NCI-H1048 (cell line): ENCODE measurements at places on chromosomes 2 and 18.

GRCh38 chr2:223591596-223591995, 10.6 kb downstream of the SCG2 start:
- DNase-seq, result no peak

- DNase-seq, result no peak
These were observed 49.1 kb downstream of the GREB1L start for GRCh38 chr18:21291106-21291505.

DNA sequence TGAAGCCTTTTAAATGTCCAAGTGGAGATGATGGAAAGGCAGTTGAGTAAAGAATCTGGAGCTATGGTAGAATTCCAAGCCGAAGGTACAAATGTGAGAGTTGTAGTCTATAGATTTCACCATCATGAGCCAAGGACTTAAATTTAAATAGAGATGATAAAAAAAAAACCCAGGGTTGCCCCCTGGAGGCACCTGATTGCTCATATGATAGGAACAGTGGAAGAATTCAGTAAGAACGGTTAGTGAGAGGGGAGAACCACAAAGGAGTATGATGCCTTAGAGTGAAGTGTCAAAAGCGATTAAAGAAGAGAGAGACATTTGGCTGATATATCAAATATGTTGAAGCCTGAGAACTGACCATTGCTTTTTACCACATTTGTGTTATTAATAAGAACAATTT, 11.9 kb downstream of the NYAP2 start:
- DNase-seq, result no peak

- DNase-seq, result no peak
These were observed 483.9 kb upstream of the TRIB2 start for GRCh38 chr2:12232876-12233275.

- DNase-seq, result no peak
These were observed 36.4 kb upstream of the ZCCHC2 start for GRCh38 chr18:62486290-62486964.

- no peak for DNase-seq
These were observed 33.0 kb downstream of the ERBB4 start for GRCh38 chr2:212505586-212505985.

DNA sequence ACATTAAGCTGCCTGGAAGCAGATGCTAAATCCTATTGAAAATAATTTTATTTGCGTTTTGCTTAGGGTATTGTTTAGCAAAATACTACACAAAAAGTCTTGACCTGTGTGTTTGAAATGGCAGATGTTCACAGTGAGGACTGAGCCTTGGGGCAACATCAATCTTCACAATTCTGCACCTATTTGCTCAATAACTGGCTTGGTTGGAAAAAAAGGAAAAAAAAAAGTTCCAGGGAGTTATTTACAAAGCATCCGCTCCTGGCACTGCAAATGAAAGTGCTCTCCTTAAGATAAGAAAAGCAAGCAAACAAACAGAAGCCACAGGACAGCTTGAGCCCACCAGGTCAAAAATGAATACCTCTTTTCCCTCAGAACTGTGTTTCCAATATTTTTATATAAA, 77.7 kb downstream of the MAP2 start:
- no peak for DNase-seq

DNA sequence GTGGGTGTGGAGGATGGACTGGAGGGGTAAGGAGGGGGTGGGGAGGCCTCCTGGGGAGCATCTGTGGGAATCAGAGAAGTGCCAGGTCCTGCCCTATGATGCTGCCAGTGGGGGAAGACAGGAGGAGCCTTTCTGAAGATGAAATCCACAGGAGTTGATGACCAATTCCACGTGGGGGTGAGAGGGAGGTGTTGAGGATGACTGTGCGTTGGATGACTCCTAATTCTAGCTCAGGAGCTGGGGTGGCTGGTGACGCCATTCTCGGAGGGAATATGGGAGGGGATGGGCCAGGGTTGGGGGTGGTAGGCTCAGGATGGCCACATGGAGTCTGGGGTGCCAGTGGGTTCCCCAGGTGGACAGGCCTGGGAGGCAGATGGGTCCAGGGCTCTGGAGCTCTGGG, 32.3 kb downstream of the EMX1 start:
- no peak for DNase-seq

DNA sequence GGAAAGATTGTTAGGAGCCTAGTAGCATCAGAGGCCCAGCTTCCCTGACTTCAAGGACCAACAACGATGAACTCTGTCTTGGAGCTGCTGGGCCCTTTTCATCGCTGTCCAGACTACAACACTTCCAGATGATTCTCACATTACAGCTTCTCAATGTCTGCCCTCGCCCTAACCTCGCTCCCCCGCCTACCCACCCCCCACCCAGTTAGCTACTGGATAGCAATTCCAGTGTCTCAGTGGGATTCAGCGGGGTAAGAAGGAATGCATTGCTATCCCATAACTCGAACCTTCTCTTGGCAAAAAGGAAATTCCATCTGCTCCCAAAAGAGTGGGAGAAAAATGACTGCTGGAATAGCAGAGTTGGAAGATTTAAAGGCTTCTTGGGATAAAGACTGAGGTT, 65.0 kb downstream of the RPL37A start:
- DNase-seq, result no peak

DNA sequence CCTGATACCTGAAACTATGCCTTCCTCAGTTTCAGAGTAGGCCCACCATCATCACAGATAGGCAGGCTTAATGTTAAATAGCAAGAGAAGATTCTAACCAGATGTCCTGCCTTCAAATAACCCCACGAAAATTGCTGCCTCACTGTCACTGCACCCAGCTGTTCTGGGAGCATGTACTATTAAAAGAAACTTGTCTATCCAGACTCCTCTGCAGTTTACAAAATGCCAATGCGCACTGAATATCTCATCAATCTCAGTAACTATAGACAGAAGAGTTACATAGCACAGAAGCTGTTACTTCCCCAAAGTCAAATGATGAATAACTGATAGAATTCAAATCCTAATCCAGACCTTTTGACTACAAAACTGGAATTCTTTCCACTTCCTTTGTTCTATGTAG, 43.9 kb downstream of the WDR75 start:
- DNase-seq, result no peak

GRCh38 chr2:200212862-200213425, 93.5 kb upstream of the SPATS2L start:
- DNase-seq, result no peak

DNA sequence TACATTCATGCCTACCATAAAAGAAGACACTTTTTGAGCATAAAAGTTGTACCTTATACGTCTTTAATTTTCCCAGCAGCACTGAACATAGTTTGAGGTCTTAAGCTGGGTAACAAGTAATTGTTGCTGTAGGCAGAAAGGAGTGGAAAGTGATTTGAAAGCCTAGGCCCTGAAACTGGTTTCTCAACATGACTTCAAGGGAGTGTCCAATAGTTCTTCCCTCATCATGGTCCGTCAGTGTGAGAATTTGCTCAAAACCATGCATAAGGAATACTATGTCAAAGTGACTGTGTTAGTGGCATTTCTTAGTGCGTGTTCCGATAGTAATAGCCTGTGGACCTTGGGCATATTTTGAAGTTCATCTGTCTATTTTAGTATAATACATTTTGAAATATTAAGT, 463.1 kb downstream of the PTPRM start:
- DNase-seq, result no peak

- no peak for DNase-seq
These were observed 21.5 kb downstream of the SOWAHC start for GRCh38 chr2:109635426-109636304.

GRCh38 chr2:71417300-71418202, 35.8 kb upstream of the DYSF start:
- DNase-seq, result no peak

DNA sequence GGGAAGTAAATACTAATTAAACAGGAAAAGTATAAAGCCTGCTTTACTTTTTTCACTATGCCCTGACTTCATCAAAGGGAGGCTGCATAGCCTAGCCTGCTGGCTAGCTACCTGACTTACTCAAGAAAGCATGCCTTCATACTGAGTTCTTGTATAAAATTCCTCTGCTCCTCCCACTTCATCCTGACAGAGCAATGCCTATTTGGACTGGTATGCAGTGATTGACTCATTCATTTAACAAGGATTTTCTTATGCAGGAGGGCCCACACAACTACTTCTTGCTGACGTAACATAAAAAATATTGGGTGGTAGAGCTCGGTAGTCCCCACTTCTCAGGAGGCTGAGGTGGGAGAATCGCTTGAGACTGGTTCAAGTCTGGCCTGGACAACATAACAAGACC, 70.5 kb downstream of the PRPF40A start:
- DNase-seq, result no peak

DNA sequence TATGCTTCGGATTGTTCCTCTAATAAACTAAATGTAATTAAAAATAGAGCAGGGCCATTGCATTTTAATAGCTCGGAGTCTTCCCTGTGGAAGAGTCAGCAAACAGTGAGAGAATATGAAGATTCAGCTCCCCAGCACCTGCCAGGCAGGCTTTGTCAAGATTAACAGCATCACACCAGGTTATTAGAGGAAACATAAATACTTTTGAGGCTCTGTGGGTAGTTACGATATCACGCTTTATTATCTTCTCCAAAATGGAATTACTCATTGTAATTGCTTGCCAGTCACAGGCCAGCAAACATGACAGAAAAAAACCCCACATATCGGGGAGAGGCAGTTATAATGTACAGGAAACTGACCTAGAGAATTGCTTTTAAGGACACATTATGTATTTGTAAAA, 303.9 kb downstream of the CPS1 start:
- DNase-seq, result no peak

GRCh38 chr2:40227210-40227609, 224.7 kb downstream of the SLC8A1 start:
- DNase-seq, result no peak

DNA sequence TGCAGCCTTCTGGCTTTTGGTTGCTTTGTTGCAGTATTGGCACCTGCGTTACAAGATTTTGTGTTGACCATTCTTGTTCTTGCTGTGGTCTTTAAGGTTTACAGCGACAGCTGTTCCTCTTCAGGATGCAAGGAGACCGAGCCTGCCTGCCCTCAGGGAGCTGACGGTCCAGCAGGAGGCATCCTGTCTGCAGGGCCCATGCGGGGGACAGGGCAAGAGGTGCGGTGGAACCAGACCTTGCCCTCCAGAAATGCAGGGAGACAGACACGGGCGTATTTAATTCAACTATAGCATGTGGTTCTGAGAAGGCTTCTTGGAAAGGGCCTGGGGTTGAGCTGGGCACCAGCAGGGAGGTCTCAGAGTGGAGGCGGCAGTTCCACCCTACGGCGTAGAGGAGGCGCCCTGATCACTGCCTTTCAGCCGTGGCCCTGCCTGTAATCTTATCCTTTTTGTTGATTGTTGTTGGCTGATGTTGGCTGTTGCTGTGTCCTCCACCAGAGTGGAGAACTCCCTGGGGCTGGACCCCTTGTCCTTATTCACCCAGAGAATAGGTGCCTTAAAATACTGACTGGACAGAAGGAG, 71.7 kb downstream of the HPCAL1 start:
- no peak for DNase-seq

- no peak for DNase-seq
These were observed 19.3 kb upstream of the SLC4A10 start for GRCh38 chr2:161604901-161605300.

DNA sequence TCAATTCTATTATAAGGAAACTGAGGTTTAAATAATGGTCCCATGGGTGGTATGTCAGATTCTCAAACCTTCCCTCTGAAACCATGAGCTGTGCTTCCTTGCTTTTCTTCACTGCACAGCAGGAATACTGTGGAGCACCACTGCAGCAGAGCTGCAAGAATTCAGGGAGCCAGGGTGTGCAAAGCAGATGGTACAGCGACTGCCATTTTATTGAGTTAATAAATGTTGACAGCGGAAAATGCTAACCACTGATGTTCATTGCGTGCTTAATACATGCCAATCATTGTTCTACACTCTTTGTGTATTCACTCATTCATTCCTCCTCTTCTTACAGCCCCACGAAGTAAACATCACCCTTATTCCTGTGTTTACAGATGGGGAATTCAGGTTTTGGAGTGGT, 152.2 kb upstream of the THSD7B start:
- no peak for DNase-seq

DNA sequence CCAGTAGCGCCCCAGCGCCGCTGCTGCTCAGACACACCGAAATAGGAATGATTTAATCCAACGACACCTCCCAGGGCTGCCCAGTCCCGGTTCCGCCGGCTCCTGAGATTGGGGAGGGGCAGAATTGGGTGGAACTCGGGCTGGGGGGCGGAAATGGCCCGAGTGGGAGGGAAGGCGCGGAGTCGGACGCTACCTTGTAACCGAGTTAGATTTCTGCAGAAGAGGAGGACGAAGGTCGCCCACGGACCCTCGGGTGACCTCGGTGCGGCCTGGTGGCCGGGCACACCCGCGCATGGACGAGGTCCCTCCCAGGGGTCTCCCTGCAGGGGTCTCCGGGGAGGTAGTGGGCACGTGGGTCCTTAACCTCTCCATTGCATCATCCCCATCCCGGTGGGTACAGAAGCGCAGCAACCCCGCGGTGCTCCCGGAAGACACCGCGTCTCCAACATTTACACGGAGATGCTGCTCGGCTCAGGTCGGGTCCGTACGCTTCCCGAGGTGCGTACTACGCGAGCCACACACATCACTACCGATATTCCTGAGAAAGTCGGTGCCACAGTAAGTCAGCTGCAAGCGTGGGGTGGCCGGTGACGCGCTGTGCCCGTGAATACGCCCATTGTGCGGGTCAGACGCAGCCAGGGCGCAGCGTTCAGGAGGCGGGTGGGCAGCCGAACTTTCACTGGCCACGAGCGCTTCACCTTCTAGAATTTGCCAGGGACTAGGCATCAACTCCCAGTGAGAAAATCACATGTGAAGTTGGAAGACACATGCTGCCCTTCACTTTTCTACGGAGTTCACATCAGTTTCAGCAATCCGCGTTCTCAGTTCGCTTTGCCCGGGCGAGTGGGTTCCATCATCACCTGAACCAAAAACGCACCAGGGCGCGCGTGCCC, 3.0 kb downstream of the ZNF516 start:
- no peak for DNase-seq

DNA sequence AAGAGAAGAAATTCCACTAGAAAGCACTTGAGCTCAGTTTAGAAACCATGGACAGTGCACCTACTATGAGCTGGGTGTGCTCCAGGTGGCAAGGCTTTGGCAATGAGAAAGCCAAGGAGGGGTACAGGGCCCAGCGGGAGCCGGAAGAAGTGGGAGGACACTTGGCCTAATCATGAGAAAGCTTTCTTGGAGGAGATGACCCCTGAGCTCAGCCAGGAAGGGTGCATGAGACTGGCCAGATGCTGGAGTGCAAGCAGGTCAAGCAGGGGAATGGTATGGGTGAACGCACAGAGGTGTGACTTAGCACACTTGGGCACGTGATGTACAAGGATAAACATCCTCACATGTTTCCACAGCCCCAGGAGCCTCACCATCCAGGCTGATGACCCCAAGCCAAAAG, 97.2 kb upstream of the GLI2 start:
- no peak for DNase-seq

DNA sequence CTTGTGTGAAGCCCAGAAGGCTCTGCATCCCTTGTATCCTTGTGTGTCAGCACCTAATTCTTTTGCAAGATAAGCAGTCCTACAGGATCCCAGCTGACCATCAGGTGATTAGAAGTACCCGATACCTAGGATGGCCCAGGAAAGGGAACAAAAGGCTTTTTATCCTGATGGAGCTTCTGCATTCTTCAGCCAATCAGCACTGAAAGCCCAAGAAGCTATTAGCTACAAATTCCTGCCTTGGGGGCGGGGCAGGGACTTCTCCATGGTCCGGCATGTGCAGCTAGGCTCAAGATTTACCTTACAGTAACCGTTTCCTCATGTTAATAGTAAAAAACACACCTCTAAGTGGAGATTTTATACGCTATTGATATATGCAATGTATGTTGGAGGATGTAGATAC, 264.6 kb upstream of the THUMPD2 start:
- DNase-seq, result no peak
